Stimulated activated CD4-positive, alpha-beta T cell treated with anti-CD3 and anti-CD28 coated beads, TNF-alpha, amount 100 ng/mL, for 1 hour (primary cell): ENCODE measurements at places on chromosomes 1 and 21.

GRCh38 chr21:45530423-45531113 is 11.7 kb downstream of the SLC19A1 start:
- DNase-seq = no peak

GRCh38 chr1:156920233-156921052 is at the start of gene LRRC71:
Gene LRRC71, plus strand, starts transcription at chr1:156920632. Its CDS starts 172 bp downstream, at chr1:156920804.
- DNase-seq = no peak

GRCh38 chr1:162649583-162649982 is 17.3 kb downstream of the DDR2 start:
- no peak for DNase-seq

DNA sequence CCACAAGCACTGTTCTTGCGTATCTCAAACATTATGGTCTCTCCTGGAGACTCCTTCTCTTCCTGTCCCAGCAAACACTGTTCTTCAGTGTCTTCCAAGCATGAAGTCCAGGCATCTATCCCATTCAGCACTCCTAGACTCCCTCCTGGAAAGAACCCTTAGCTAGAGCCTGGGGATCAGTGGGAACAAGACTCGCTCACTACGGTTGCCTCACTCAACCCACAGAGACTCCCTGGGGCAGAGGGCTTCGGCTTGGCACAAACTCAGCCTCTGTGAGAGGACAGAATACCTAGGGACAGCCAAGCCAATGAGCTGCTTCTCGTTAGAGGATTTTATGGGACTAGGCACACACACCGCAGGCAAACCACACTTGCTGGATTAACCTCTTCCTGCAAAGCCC is 86.5 kb upstream of the IPO9 start:
- DNase-seq = no peak

DNA sequence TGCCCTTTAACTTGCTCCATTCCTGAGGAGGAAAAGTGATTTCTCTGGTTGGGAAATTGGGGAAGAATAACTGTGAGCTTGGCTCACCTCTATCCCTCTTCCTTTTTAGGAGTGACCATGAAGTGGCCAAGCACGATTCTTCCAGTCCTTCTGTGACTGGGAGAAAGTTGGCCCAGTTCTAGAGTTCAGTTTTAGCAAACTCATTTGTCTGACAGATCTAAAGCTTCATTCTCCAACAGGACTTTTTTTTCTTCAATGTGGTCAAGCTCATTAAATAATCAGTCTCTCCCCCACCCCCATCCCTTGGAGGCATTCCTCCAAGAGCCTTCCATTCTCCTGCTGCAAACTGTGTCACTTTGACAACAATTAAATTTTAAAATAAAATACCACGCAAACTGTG is 6.4 kb upstream of the AGL start:
- no peak for DNase-seq

DNA sequence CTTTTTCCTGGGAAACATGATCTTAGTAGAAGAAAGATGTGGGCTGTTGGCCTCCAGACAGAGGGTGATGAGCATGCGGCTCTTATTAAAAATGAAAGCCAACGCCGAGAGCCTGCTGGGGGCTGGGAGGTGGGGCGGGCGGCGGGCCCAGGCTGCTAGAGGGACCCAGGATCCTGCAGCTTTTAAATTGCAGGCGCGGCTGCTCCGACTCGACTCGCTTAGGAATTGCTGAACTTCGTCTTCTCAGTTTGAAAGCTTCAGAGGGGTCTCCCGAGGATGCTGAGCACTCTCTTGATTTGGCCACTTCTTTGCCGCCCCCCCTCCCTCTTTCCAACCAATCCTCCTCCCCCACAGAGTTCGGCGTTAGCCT is 1.2 kb downstream of the AGPAT3 start:
- DNase-seq = peak; percentile 37

GRCh38 chr1:52334906-52335528 is 31.0 kb downstream of the CC2D1B start:
- no peak for DNase-seq

DNA sequence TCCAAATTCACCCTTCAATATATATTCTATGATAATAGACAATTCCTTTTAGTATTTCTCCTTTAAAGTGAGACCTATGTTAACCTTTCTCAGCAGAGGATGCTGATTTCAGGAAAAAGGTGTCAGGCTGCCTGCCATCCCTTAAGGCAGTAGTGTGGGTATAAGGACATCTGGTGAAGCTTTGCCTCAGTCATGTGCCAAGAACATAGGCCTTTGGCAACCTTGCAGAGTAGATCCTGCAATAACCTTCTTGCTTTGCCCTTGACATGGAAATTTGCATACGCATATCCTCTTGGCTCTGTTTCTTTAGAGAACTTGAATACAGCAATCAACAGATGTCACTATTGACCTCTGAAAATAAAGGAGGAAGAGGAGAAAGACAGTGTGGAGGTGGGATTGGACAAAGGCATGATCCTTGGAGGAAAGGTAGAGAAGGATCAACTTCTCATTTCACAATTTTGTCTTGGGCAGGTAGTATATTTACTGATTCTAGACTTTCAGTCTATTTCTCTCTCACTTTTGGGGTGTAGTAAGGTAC is 21.1 kb upstream of the ZRANB2 start:
- DNase-seq = no peak

DNA sequence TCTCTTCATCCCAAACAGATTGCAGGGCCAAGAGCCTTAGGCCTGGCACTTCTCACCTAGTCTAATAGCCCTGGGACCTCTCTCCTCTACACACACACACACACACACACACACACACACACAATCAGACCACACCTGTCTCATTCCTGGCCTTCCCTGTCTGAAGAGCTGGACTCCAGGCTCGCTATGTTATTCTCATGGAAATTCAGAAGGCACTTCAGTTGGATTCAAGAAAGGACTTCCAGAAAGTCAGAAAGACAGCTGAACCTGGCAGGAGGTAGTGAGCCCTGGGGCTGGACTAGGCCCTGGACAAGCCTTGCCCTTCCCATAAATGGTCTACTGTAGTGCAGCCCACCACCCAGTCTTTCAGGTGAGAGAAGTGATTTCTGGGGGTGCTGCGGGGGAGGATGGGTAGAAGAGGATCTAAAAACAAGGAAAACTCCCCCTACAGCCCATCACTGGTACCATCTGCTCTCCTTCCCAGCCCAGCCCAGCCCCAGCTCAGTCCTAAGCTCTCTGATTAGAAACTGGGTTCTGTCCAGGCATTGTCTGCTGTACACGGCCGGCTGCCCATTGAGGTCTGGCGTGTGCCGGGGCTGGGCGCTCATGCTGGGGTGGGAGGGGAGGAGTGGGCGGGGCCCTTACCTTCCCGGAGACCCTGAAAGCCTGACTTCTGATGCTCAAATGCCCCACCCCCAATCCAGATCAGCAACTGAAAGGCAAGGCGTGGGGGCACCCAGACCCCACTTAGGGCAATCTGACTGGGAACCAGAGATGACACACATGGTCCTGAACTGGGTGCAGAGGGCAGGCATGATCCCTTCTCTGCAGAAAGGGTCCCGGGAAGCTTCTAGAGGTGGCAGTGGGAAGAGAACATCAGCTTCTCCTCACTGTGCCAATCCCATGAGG is 2.5 kb downstream of the KIF21B start:
- DNase-seq = no peak

- DNase-seq = no peak
Measured at GRCh38 chr1:208799186-208799585, 555.0 kb upstream of the PLXNA2 start.

- no peak for DNase-seq
Measured at GRCh38 chr21:38807986-38808385, 2.3 kb downstream of the ETS2 start.

DNA sequence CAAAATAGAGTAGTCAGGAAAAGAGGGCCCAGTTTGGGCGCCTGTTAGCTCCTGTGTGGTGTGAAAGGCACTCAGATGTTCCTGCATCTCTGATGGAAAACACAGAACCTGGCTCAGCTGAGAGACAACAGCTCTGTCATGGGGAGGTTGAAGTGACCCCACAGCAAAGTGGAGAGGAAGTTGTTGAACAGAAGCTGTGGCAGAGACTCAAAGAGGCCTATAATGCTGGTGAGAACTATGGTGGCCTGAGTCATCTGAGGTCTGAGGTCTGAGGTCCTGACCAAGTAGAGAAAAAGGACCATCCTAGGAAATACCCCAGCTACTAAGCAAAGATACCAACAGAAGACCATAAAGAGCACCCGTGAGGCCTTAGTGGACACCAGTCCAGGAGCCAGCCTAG is 45.6 kb upstream of the JAK1 start:
- no peak for DNase-seq

DNA sequence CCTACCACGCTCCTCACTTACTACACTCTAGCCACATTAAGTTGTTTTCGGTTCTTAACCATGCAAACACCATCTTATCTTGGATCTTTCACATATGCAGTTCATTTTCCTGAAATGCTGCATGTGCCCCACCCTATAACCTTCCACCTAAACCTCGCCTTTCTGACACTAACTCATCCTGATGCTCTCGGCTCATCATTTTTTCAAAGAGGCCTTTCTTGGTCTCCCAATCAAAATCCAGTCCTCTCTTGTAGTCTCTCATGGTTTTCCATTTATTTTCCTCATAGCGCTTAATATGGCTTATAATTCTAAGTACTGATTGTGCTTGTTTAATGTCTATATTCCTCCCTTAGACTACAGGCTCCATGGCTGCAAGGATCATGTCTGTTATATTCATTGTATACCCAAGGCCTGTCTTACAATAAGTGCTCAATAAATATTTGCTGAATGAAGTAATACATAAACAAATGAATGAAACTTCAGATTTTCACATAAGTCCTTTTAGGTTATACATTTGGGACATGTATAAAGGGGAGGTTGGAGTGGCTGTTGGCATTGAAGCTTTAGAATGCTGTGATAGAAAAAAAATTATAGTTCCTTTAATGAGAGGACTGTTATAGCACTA is 79.2 kb upstream of the CDC42BPA start:
- DNase-seq = no peak

DNA sequence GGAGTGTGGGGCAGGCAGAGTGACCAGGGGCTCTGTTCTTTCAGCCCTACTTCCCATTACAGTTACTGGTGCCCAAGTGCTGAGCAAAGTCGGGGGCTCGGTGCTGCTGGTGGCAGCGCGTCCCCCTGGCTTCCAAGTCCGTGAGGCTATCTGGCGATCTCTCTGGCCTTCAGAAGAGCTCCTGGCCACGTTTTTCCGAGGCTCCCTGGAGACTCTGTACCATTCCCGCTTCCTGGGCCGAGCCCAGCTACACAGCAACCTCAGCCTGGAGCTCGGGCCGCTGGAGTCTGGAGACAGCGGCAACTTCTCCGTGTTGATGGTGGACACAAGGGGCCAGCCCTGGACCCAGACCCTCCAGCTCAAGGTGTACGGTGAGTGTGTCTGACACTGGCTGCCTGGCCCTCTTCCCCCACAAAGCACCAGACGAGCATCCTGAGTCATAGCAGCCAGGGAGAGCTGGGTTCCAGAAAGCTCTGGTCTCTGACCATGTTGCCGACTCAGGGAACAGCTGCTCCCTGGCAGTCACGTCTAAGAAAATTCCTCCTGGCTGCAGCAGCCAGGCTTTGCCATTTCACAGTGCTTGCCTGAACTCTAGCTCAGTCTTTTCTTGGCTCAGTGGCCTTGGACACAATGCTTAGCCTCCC is 3.3 kb downstream of the SLAMF8 start:
- no peak for DNase-seq

DNA sequence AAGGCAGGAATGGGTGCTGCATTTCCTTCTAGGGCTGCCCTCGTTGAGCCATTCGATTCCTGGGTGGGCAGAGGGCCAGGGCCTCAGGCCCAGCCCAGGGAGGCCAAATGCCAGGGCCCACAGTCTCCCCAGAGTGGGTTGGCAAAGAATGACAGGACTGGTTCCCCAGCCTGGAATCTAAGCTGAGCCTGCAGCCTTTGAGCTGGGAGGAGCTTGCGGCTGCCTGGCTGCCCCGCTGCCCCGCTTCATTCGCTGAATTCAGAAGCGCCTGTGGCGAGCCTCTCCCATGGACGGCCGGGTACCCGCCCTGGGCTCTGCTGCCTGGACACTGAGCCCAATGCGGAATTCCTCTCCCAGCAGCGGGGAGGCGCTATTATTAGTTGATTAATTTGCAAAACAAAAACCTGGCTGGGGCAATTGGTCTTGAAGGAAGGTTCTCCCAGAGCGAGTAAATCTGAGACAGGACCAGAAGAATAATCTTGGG is 32.3 kb upstream of the TARDBP start:
- no peak for DNase-seq

- no peak for DNase-seq
Measured at GRCh38 chr1:225654277-225654597, 1.3 kb upstream of the ENAH start.

GRCh38 chr1:44592208-44593145 is 81.8 kb downstream of the TMEM53 start:
- DNase-seq = no peak

DNA sequence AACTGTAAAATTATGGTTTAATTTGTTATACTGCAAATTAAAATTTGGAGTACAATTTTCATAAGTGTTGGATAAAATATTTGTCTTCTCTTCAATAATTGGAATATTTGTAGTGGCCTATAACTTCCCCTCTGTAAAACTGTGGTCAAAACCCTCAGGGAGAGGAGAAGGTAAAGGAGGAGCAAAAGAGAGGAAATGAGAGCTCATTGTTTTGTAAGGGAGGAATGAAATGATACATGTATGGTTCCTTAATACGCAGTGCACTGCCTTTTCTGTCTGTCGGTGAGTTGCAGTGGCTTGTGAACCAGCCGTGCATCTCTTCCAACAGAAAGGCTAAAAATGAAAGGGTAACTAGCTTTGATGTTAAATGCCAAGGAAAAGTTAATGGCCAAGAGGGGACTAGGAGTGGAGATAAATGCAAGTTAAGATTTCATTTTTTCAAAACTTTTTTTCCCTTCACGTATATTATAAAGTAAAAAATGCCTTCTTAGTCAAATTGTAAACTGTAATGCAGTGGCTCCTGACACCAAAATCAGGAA is 26.4 kb downstream of the LRRC8D start:
- no peak for DNase-seq

- no peak for DNase-seq
Measured at GRCh38 chr1:113281550-113281949, 108.8 kb upstream of the MAGI3 start.

GRCh38 chr1:20158358-20159070 is 19.4 kb downstream of the PLA2G2F start:
- no peak for DNase-seq

DNA sequence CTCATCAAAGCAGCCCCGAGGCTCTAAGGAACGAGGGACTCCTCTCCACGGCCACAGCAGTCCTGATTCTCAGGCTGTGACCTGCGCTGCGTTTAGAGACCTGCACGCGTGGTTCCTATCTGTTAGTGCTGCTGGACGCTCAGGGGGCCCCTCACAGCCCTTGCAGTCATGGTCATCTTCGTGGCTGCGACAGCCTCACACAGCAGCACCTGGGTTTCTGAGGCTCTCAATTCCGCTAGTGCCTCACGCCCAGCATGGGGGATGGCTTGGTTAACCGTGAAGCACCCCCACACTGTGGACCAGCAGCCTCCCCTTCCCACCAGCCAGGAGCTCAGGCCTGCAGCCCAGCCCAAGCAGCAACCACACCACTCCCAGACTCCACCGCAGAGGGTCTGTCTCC is 7.8 kb downstream of the MORN1 start:
- no peak for DNase-seq

DNA sequence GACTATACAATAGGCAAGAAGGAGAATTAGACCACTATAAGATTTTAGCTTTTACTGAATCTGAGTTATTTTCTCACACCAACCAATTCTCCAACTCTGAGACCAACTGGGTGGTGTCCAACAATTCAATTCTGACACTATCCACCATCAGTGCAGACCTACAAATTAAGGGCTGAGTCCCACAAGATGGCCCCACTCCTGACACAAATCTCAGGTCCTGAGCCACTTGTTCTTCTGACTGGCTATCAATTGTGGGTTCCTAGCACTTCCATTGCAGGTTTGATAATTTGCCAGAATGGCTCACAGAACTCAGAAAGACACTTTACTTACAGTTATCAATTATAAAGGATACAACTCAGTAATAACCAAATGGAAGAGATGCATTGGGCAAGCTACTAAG is 6.7 kb downstream of the ERO1B start:
- DNase-seq = no peak

GRCh38 chr1:154669464-154670282 is 61.7 kb upstream of the ADAR start:
- peak; percentile 39 for DNase-seq
